Vagina (tissue), 2 donors: ENCODE measurements at places on chromosomes 4 and X.

DNA sequence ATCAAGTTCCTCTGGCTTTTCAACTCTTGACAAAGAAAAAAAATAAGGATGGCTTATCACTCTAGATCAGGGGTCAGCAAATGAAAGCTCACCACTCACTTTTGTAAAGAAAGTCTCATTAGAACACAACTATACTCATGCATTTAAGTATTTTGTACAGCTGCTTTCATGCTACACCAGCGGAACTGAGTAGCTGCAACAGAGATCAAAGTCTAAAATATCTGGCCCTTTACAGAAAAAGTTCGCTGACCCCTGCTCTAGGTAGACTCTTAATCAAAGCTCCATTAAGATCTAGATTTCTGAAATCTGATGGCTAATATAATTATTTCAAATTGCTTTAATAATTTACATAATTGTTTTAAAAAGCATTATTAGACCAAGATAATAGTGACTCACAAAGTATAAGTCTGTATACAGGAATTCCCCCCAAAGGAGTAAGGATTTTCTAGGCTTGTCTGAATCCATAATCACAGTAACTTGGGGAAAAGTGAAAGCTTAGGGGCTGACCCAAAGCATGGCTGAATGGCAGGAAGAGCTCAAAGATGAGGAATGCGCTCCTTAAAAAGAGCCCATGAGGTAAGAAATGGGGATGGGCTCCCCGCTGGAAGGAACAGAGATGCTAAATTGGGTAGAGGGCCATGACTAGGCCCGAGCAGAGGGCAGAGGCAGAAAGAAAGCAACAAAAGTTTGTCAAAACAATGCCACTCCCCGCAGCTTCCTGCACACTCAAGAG, 140.3 kb downstream of the SH3KBP1 start:
- no peaks in the 10 kb centered on the region for H3K4me1 ChIP-seq
- H3K27me3 ChIP-seq: no peaks in the 10 kb centered on the region
- H3K27ac ChIP-seq: no peak overlapping the region
- H3K36me3 ChIP-seq: no peaks in the 10 kb centered on the region
- no peak overlapping the region for H3K4me3 ChIP-seq

DNA sequence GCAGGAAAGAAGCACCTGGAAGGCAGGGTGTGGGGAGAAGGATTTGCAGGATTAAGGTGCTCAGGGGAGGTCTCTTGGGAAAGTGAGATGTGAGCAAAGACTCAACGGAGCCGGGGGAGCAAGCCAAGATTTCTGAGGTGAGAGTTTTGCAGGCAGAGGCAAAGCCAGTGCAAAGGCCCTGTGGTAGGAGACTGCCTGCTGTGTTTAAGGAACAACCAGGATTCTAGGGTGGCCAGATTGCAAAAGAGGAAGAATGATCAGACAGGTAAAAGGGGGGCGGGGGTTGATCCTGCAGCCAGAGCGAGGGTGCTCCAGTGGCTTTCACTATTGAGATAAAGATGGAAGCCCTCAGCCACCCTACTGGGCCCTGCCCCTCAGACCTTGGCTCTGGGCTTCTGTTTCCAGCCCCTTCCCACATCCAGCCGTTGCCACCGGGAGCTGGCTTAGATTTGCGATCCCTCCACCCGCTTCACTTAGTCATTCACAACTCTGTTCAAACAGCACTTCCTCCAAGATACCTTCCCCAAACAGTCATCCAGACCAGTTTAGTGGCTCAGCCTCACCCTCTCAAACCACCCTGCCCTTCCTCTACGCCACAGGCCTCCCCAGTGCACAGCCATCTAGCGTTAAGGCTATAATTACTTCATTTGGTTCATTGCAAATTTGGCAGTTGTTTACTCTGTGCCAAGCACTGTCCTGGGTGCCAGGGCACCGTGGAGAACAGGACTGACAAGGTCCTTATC, 23.3 kb upstream of the BCOR start:
- H3K27ac ChIP-seq: no peak overlapping the region
- H3K27me3 ChIP-seq: no peaks in the 10 kb centered on the region
- no peaks in the 10 kb centered on the region for H3K4me1 ChIP-seq
- no peak overlapping the region for H3K4me3 ChIP-seq

DNA sequence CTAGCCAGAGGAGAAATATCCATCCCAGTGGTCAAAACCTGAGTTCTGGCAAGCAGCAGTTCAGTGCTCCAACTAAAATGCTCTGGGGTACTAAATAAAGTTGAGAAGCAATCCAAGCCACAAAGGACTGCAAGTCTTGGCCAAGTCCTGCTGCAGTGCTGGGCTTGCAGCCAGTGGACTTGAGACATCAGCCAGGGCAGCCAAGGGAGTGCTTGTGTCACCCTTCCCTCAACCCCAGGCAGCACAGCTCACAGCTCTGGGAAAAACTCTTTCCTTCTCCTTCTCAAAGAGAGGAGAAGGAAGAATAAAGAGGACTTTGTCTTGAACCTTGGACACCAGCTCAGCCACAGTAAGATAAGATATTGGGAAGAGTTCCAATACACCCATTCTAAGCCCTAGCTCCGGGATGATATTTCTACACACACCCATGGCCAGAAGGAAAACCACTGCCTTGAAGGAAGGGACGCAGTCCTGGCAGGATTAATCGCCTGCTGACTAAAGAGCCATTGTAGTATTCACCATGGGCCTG, 99.8 kb downstream of the PTCHD1 start:
- DNase-seq: no peak
- H3K4me1 ChIP-seq: peaks cover 10% of the 10 kb centered on the region
- H3K27ac ChIP-seq: no peak overlapping the region
- no peaks in the 10 kb centered on the region for H3K36me3 ChIP-seq
- no peak overlapping the region for H3K4me3 ChIP-seq

DNA sequence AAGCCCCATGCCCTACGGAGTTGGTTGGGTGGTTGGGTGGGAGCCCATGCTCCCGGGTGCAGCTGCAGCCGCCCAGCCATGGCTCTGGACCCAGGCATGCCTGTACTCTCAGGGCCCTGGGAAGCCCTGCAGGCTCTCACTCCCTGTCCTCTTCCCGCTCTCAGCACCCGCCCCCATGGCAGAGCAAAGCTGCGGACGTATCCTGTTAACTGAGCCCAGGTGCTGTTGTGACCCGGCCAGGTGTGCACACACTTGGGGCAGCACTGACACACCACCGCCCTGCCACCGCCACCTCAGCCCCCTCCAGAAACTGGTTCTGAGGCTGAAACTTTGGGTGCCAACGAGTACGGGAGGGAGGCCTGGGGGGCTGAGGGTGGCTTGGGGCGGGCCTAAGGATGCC, 40.3 kb downstream of the PPM1K start:
- no peak overlapping the region for H3K4me3 ChIP-seq
- DNase-seq: no peak
- H3K4me1 ChIP-seq: no peaks in the 10 kb centered on the region
- no peaks in the 10 kb centered on the region for H3K27me3 ChIP-seq
- H3K27ac ChIP-seq: no peak overlapping the region

DNA sequence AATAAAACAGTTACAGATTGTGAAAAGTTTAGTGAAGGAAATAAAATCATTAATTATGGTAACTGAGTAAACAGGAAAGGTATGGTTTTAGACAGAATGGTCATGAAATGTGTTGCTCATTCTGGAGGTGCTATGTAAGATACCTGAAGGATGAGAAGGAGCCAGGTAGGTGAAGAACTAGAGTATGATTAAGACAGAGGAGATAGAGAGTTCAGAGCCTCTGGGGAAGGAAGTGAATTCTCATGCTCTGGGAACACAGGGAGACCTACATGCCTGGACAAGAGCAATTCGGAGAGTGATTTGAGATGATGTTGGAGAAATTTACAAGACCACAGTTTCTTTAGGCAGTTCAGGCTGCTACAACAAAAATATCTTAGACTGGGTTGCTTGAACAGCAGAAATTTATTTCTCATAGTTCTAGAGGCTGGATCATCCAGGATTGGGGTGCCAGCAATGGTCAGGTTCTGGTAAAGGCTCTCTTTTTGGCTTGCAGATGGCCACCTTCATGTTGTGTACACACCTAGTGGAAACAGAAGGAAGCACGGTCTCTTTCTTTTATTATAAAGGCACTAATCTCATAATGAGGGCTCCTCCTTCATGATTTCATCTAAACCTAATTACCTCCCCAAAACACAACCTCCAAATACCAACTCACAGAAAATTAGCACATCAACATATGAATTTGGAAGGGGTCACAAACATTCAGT, 1416.1 kb downstream of the PCDH7 start:
- H3K4me3 ChIP-seq: no peak overlapping the region
- no peaks in the 10 kb centered on the region for H3K4me1 ChIP-seq
- DNase-seq: no peak
- no peaks in the 10 kb centered on the region for H3K36me3 ChIP-seq
- no peak overlapping the region for H3K27ac ChIP-seq

- no peaks in the 10 kb centered on the region for H3K27me3 ChIP-seq
- no peaks in the 10 kb centered on the region for H3K36me3 ChIP-seq
- H3K27ac ChIP-seq: no peak overlapping the region
- H3K4me3 ChIP-seq: no peak overlapping the region
- H3K4me1 ChIP-seq: peaks cover 7% of the 10 kb centered on the region
- DNase-seq: no peak
Observed at GRCh38 chrX:19604375-19604774, 89.1 kb upstream of the MAP3K15 start.

- no peaks in the 10 kb centered on the region for H3K36me3 ChIP-seq
- no peak overlapping the region for H3K27ac ChIP-seq
- no peak overlapping the region for H3K4me3 ChIP-seq
- no peaks in the 10 kb centered on the region for H3K27me3 ChIP-seq
Observed at GRCh38 chr4:137212601-137213000, 319.7 kb downstream of the PCDH18 start.

DNA sequence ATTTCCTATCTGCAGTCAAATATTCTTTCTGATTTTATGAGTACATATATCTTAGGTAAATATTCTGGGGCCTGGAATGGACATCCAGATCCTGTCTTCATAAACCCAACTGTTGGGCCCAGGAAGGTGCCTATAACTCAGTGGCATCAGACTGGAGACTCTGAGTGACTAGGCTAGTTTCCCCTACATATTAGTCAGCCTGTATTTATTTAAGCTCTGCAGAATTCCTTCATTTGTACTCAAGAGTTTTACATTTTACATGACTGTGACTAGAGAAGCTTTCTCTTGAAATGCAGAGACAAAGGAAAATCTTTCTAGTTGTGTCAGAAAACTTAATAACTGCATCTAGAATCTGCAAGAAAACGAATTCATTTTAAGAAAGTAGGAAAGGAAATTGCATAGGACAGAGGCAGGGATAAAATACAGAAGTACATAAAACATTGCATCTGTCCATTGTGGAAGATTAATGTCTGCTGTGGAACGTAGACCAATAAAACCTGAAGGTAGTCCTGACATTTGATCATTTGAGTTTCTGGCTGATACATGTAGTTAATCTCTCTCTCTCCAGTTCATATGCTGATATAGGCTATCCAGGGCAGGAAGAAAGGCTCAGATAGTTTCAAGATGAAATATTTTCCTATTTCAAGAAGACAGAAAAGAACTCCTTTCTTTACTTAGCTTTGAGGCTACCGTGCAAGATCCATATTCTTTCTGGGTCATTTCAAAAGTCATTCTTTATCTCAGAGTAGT, 78.2 kb downstream of the OPHN1 start:
- no peak overlapping the region for H3K27ac ChIP-seq
- no peaks in the 10 kb centered on the region for H3K36me3 ChIP-seq
- no peaks in the 10 kb centered on the region for H3K27me3 ChIP-seq
- no peak overlapping the region for H3K4me3 ChIP-seq
- no peaks in the 10 kb centered on the region for H3K4me1 ChIP-seq

GRCh38 chr4:5999356-5999755, 18.9 kb downstream of the C4orf50 start:
- no peaks in the 10 kb centered on the region for H3K27me3 ChIP-seq
- no peak overlapping the region for H3K4me3 ChIP-seq
- no peaks in the 10 kb centered on the region for H3K4me1 ChIP-seq
- no peak overlapping the region for H3K27ac ChIP-seq
- DNase-seq: no peak

GRCh38 chr4:83128240-83128929, 13.9 kb upstream of the PLAC8 start:
- H3K27ac ChIP-seq: no peak overlapping the region
- H3K4me1 ChIP-seq: no peaks in the 10 kb centered on the region

DNA sequence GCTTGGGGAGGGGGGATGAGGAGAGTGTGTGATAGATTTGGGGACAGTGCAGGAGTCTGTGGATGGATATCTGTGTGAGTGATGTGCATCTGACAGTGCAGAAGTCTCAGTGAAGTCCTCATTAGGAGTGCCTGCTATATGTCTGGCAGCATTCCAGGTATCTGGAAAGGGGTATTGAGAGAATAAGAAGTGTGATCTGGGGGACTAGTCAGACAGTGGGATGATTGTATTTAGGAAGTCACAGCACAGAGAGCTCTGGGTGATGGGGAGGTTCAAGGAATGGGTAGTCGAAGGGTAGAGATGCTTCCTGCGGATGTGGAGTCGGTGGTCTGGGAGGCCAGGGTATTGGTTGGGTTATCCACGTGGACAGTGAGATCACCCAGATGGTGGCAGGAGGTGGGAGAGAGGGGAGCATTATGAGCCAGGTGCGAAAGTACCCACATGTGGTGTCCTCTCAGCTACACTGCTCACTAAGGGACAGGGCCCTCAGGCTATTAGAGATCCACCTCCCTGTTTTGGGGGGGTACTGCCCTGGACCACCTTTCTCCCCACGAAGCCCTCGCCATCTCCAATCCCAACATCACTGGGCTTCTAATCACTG, 9.8 kb downstream of the MAGED2 start:
- H3K4me3 ChIP-seq: no peak overlapping the region

DNA sequence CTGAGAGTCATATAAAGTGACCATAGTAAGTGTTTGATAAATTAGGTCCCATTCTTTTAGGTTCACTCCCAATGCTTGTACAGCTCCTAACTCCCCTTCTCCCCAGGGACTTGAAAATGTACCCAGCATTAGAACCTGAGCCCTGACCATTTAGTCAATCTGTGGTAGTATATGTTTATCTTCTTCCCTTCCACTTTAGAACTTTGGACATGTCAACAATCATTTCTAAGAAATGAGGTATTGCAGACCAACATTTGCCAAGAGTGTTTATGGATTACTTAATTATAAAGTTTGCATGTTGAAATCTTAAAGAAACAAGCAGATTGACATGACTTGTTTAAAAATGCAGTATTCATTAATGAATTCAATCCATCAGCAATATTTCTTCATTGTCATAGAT, 26.0 kb downstream of the AFM start:
- DNase-seq: no peak
- no peaks in the 10 kb centered on the region for H3K27me3 ChIP-seq
- no peak overlapping the region for H3K27ac ChIP-seq
- H3K4me1 ChIP-seq: no peaks in the 10 kb centered on the region
- no peaks in the 10 kb centered on the region for H3K36me3 ChIP-seq

DNA sequence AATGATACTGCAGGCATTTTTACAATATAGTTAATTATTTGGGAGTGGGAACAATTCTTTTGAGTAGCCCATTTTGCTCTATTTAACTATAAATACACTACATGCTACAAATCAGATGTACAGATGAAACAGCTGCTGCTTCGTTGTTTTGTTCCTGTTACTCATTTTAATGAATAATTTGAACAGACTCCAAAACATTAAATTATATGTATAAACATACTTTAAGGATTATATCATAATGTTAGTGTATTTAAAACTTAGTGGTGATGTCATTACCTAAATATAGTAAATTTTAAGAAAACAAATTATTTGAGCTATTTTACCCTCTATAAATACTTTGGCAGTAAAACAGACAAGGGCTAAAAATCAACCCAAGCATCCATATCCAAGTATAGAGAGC, 60.7 kb downstream of the GAB1 start:
- no peak overlapping the region for H3K27ac ChIP-seq
- H3K36me3 ChIP-seq: no peaks in the 10 kb centered on the region
- no peak for DNase-seq
- H3K27me3 ChIP-seq: no peaks in the 10 kb centered on the region
- H3K4me1 ChIP-seq: peaks cover 24% of the 10 kb centered on the region
